T-cell (primary cell): ENCODE measurements at places on chromosomes 2 and 18. TPM values are rescaled to one million over a fixed set of nuclear protein-coding genes. Genes with fewer than 3 reads are reported as not detected.

DNA sequence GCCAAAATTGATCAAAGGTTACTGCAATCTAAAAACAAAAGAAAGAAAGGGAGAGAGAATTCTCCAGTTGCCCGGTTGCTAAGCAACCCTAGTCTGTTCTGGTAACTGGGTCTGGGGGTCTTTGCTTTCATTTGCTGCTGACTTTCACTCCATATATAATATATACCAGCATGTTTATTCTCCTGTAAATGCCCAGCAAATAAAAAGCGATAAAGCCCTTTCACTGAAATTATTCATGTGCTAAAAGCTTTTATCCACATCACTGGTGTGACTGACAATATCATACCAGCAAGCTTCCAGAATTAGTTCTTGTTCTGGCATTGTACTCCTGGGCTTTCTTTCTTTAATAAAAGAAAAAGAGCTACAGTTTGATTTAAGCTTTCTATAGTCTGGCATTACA lies 75.5 kb upstream of the ST8SIA3 start:
- no peak for DNase-seq

GRCh38 chr2:31222071-31222470 lies 4.8 kb upstream of the CAPN14 start:
- no peak for DNase-seq

- no peak for DNase-seq
These were observed 68.1 kb upstream of the HAAO start for GRCh38 chr2:42860319-42861094.

DNA sequence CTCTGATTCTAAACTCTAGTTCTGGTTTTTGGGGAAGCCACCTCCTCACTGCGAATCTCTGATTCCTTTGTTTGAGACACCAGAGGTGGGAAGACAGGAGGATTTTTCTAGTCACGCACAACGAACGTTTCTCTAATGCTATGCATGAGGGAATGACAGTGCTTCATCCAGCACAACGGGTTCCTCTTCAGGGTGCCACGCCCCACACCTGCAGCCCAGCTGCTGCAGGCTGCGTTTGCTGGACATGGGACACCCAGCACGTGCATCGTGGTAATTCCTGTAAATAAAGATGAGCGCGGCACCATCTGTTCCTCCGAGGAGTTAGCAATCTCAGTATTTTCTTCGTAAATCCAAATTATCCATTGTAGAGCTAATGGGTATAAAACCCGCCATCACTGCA lies 37.5 kb upstream of the TPO start:
- DNase-seq = no peak

- DNase-seq = no peak
These were observed 11.0 kb downstream of the CPSF3 start for GRCh38 chr2:9434489-9434888.

ACTG2 gene
- 0.79 TPM for total RNA-seq

TTC27 gene
- total RNA-seq = 23.3 TPM

ACMSD gene
- total RNA-seq = not detected
